Left renal pelvis (tissue), 4 donors: ENCODE measurements at places on chromosomes 4 and X. TPM values are rescaled to one million over a fixed set of nuclear protein-coding genes. Genes with fewer than 3 reads are reported as not detected.

GRCh38 chr4:98377559-98377958, 116.4 kb downstream of the RAP1GDS1 start:
- DNase-seq = no peak

DNA sequence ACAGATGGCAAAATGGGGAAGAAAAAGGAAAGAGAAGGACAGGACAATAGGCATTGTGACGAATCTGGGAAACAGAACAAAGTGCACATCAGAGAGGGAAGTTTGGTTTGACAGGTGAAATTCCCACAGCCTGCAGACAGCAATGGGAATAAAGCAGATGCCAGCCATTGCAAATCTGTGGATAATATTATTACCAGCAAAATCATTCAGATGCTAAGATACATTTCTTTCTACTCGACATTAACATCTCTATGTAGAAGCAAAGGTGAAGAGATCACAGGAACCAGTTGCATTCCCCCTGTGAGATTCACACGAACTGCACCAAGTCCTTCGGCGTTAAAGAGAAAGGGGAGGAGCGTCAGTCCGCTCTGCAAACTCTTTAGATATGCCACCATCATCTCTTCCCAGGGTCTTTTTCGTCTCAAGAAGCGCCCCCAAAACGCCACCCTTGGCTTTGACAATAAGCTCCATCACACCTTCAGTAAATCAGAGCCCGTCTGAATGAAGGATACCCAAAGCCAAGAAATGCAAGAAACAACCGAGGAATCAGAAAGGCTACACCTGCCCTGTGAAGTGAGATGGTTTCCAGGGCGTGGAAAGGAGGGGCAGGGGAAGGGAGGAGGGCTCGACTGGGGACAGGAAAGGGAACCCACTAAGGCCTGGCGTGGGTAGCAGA, 1.9 kb downstream of the NEUROG2 start:
- DNase-seq = no peak

DNA sequence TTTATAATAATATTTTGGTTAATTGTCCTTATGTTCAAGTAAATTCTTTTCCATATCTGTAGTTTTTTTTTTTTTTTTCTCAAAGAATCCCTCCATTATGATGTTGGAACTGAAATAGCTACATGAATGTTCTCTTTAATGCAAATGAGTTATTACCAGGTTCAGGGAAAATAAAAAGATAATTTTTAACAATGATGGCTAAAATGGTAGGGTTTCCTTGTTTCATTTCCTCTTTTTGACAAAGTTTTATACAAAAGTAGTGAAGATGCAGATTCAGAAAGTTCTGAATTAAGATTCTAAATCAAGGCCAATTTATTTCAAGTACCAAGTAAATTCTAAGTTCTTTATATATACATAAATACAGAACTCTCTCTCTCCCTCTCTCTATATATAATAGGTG, 779.0 kb upstream of the INTU start:
- DNase-seq = no peak

- DNase-seq = no peak
Observed at GRCh38 chr4:62199291-62199810, 999.2 kb downstream of the ADGRL3 start.

DNA sequence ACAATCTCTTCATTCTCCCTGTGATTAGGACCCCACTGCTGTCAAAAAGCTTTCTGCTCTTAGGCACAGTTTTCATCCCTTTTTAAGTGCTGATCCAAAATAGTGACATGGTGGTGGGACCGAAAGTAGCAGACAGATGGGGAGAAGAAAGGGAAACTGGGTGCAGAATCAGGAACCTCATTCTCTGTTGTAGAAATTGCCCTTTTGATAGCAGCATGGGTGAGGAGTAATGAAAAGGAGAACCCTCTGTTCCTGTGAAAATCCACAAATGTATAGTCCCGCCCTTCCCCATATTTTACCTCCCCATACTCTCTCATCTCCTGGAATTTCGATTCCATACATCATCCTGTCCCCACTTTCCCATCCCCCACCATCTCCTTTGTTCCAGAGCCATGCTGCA, 126.5 kb downstream of the STIM2 start:
- DNase-seq = no peak

DNA sequence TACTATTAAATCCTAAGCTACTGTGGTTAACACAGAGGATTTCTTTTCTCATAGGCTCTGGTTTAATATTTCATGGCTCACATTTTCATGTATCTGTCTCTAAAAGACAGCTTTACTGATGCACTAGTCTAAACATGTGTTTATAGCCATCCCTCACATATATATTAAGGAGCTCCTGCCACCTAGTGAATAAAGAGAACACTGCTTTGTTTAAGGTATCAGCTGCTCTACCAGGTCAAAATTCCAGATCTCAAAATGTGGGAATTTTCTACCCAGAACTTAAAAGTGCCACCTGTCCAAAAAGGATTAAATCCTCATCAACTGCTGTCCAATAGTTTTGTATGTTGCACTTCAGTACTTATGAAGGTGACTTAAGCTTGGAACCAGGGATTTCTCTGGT, 188.5 kb upstream of the TEX13C start:
- no peak for DNase-seq

DNA sequence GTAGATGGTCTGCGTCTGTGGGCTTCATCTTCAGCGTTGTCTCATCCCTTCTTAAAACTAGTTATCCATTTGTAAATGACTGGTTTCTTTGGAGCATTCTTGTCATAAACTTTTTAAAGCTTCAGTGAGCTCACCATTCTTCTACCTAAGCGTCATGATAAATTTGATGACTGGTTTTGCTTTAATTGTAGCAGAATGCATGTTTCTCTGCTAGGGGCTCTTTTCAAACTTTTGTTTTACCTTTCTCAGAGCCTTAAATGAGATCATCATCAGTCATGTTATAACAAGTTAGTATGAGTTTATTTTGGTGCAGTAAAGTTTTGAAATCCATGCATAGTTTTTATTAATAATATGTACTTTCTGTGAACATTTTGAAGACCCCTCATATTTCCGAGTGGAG, 6.3 kb upstream of the ADGRL3 start:
- no peak for DNase-seq

The HTRA3 gene
- 15.4 TPM for polyA plus RNA-seq

The SLC6A14 gene
- 0.17 TPM for polyA plus RNA-seq
